ENCODE measurements at places on chromosomes 13 and 19.
A peak's percentile ranks its signal among the peaks of the same experiment; 100 is the strongest.

- no peak for DNase-seq
Measured at GRCh38 chr13:97435323-97435722, 1.4 kb downstream of the RAP2A start.

- DNase-seq: no peak
Measured at GRCh38 chr19:42552086-42553065, 24.1 kb upstream of the CEACAM1 start.

- no peak for DNase-seq
Measured at GRCh38 chr13:94411747-94412146, 67.7 kb downstream of the DCT start.

DNA sequence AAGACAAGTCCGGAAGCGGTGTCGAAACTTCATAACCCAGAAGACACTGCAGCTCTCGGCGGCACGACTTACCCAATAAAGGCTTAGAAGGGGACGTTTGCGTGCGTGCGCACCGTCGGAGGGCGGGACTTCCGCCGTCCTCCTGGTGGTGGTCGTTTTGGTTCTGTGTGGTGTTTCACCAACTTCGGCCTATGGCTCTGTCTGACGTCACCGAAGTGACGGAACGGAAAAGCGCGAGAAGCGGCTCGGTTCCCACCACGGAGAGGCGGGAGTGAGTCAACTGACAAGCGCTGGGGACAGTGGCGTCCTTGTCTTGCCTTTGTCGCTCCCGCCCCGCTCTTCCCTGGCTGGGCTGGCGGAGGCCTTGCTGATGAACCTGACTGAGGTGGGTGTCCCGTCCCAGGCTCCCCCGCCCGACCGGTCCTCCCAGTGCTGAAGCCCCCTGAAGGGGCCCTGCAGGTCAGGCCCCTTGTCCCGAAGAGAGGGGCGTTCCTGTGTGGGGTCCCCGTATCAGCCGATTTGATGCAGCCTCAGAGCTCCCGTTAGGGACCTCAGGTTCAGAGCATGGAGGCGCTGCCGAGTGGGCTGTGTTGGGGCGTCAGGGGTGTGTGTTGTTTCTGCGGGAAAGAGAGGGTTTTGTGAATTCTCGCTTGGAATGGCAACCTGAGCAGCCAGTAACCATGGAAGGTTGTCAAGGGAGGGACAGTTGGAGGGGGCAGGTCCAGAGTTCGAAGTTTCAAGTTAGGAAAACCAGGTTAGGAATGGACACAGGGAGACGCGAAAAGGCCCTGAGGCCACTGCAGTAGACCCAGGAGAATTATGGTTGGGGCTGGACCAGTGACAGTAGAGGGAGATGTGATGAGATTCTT lies at the start of gene ZNF548:
ZNF548 (plus strand) TSS at position 125 of the 869 bp plus-strand sequence; CDS start at position 371, 246 bp downstream.
- peak; percentile 97 for DNase-seq

GRCh38 chr19:5968431-5969373 lies 9.2 kb downstream of the RANBP3 start:
- DNase-seq: no peak

- DNase-seq: peak; percentile 12
Measured at GRCh38 chr13:46071590-46072249, 19.2 kb upstream of the ZC3H13 start.

GRCh38 chr13:51945149-51945548 lies 66.1 kb downstream of the ATP7B start:
- DNase-seq: no peak

DNA sequence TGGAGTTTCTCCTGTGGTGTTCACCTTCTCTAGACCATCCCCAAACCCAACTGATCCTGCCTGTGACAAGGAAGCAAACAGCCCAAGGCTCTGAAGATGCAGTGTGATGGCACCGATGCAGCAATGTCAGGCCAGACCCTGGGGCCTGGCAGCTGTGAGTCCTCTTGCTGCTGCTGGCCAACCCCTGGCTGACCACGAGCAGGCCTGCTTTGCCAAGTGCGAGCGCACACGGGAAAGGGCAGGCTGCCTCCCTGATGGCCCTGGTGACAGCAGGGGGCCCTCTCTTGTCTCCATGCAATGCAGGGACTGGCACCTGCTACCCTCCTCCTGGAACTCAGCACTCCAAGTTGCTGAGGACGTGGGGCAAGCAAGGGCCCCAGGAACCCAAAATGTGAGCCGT lies 5.4 kb upstream of the VSTM2B start:
- no peak for DNase-seq

DNA sequence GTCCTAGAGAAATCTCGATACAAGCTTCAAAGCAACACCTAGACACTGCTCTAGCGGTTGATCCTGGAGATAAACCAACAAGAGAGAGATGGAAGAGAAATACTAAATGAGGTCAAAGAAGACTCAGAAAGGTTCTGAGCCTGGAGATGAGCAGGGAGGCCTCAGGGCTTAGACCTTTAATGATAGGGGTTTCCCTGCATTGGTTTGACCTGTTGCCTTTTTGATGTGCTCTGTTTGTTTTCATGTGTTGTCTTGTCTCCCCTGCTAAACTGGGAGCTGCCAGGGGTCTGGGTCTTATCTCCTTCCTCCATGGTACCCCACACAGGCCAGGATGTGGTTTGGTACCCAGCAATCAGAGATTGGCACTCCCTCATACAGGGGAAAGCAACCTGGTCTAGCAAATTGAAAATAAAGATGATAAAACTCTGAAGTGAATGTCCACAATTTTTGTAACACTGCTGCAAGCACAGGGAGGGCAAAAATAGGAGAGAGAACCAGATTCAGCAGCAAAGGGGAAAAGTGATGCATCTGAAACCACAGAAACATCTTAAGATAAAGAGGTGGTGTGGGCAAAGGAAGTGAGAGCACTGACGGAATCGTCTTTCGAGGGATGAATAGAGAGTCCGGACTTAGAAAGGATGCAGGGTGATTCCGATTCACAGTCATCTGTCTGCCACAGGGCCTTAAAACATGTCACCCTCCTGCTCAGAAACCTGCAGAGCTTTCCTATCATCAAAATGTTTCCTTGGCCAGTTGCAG lies 3.5 kb downstream of the FFAR2 start:
- no peak for DNase-seq

DNA sequence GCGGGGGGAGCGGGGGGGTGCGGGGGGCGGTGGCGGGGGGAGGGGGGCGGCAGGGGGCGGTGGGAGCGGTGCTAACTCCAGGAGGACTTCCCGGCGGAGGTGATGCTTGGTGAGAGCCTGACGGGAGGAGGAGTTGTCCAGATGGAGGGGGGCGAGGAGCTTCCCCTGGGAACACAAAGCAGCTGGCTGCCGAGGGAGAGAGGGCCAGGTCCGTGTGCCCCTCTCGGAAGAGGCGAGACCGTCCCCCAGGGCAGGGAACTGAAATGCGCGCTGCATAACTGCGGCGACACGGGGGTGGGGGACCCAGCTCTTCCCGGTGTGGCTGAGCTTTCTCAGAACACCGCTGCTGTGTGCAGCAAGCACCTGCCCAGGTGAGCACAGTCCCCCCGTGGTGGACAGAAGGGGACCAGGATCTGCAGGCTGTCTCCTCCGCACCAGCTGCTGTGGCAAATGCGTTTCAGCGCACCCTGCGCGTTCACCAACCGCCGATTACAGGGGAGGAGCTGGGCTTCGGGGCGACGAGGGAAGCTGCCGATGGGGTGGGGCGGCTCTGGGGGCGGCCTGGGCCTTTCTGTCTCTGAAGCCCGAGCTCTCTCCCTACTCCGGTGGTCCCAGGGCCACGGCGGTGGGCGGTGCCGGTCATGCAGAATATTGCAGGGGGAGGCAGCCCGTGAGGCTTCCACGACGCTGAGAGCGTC lies 54.7 kb upstream of the F7 start:
- DNase-seq: no peak

DNA sequence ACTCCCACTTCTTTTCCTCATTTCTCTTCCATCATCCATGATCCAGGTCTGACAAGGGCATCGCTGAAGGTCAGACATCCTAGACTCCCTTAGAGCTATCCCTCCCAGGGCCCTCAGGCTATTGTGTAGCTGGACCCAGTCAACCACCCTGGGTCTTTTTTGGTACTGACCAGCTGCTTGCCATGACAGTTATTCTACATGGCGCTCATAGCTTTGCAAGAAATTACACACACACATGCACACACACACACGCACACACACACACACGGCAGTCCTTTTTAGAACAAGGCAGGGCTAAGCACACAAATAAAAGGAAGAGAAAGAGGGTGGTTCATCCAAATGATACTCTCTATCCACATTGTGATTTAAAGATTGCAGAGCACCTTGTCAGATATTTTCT lies 18.3 kb downstream of the SIAH3 start:
- no peak for DNase-seq

GRCh38 chr13:110449219-110450015 lies 112.1 kb downstream of the RAB20 start:
- DNase-seq: no peak

GRCh38 chr19:58579473-58580142 lies 6.5 kb upstream of the MZF1 start:
- DNase-seq: no peak

DNA sequence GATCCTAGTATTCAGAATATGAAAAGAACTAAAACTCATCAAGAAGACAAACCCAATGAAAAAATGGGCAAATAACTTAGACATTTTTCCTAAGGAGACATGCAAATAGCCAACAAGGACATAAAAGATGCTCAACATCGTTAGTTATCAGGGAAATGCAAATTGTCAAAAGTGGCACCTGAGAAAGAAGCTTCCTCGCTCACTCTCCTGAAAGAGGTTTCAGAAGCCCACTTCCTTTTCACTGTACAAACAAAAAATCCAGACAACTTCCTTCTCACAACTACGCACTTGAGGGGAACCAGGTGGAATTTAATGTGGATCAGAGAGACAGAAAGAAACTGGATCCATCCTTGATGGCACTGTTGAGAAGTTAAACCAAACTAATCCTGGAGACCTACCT lies 41.5 kb downstream of the KLF12 start:
- no peak for DNase-seq

DNA sequence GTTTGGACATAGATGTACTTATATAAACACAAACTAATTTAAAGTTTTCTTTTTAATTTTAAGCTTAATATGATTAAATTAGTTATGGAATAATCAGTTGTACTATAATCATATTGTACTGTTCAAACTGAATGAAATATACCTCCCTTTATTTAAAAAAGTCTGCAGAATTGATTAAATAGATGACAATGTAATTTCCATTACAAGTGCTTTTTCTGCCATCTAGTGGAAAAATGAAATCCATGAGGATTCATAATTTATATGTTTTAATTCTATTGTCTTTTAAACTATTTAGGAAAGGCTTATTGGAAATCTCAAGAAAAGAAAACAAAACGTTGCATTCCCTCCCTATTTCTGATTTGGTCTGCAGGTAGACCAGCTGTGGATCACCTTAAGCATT lies 30.9 kb downstream of the MZT1 start:
- DNase-seq: peak; percentile 47

- no peak for DNase-seq
Measured at GRCh38 chr19:35565016-35565856, 1.8 kb upstream of the ATP4A start.

DNA sequence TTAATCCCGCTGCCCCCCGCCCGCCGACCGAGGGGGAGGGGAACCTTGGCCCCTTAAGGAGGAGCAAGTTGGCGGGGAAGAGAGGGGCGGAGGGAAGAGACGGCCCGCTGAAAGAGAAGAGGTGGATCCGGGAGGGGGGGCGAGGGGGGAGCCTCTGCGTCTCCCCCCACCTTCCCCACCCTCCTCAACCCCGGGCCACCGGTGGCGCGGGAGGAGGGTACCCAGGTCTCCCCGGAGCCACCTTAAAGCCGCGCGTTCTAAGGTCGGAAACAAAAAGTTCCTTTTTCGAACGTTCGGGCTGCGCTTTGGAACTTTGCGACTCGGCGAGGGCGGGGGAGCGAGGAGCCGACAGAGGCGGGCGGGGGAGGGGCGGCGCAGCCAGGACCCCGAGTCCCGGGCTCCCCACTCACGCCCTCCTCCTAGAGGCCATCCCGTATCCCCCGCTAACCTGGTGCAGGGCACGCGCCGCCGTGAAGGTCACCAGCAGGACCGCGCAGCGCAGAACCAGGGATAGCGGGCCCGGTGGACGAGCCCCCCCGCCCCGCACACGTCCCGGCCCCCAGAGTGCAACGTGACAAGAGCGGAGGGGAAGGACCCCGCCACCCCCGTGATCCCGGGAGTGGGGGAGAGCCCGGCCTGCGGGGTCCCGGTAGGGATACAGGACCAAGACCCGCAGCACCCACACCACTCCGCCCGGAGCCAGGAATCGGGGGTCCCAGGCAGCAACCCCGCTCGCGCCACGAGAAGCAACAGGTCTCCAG lies 659 bp downstream of the ERF start:
- peak; percentile 57 for DNase-seq

DNA sequence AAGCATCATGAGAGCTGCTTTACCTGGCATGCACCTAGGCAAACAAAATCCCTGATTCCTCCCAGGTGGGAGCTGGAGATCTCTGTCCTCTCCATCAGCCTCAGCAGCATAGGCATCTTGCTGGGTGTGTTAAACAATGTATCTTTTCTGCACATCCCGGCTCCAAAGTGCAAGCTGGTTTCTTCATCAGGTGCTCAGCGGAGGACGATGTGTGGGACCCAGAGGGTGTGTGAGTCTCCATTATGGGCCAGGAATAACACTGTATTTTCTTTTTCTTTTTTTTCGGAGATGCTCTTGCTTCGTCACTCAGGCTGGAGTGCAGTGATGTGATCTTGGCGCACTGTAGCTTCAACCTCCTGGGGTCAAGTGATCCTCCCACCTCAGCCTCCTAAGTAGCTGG lies 9.9 kb downstream of the CNFN start:
- no peak for DNase-seq

- no peak for DNase-seq
Measured at GRCh38 chr13:108426893-108427292, 157.4 kb downstream of the TNFSF13B start.

DNA sequence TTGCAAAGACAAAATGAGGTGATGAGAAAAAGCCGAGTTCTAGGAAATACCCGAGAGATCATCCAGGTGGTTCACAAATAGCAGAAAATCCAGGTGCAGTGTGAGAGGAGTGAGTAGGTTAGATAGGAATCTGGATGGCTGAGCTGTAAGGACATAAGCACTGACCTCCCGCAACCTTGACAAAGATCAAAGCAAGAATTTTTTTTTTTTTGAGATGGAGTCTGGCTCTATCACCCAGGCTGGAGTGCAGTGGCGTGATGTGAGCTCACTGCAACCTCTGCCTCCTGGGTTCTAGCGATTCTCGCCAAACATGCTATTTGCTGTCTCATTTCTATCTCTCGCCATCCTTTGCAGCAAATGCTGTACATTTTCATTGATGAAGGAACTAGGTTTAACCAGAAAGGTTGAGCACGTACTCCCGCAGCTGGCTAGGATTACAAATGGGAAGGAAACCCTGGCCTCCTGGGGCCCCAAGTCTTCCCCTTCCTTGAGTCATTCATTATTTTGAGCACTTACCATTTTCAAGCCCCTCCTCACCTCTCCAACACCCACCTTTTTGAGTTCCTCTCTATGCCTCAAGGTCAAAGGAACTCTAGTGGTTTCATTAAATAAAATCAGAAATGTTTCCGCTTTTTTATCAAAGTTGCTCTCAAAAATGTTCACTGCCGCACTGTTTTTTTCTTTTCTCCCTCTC lies 38.8 kb downstream of the NLRP12 start:
- no peak for DNase-seq

- DNase-seq: peak; percentile 81
Measured at GRCh38 chr19:53195265-53195903, 2.2 kb upstream of the ZNF665 start.

DNA sequence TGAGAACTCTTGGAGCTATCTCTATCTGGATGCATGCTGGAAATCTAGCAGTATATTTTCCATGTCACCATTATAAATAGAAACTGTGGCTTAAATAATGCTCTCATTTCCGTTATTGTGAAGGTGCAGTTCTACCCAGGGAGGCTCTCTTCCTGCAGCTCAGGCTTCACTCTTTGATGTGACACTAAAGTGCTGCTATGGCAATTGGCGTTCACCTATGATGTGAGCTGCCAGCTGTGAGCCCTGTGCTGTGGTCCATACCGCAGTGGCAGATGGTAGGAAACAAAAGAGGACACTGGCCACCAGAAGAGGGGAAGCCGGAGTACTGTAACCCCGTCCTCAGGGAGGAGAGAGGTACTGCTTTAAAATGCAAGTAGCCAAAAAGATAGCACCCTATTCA lies 40.6 kb upstream of the ZNF681 start:
- no peak for DNase-seq
